SK-N-DZ (cell line): ENCODE measurements at places on chromosomes 5 and 9.

DNA sequence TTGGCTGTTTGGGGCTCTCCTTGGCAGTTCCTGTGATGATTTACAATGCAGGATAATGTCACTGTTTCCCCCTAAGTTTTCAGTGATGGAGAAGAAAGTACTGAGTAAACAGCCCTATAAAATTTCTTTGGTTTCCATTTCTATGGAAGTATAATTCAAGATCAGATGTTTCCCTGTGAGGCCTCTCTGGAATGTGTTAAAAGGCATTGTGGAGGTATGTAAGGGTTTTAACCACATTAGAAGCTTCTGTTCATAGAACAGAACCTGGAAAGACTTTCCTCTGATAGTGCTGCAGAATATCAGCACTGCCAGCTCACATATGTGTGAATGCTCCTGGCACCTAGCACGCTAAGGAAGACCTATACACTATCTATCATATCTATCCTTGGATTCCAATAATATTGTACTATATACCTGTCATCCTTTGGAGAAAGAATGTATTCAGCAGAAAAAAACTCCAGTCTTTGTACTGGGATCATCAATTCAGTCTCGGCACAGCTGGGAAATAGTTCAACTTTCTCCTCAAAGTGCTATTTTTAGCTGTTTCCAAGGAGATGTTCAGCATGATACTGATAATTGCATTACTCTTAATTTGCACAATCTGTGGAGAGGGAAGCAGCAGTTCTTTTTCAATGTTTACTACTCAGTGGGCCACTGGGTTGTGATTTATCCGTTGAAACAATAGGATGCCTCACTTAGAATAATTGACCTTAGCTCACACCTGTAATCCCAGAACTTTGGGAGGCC is 21.9 kb downstream of the TTC1 start:
- peak; percentile 21 for DNase-seq

DNA sequence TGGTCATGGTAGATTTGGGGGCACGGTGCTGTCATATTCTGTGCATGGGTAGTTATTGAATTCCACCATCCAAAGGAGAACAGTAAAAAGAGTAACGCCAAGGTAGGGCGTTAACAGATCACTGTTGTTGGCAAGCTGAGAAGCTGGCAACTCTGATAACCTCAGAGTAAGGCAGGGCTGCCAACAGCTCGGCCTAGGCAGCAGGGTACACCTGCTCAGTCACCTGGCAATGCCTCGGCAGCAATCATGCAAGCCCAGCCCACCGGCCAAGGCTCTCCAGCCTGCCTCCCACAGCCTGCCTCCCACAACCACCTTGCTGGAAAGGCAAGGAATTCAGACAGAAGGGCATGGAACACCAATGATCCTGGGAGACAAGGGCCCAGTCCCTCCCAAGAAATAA is 63.9 kb downstream of the KLHL3 start:
- no peak for DNase-seq

DNA sequence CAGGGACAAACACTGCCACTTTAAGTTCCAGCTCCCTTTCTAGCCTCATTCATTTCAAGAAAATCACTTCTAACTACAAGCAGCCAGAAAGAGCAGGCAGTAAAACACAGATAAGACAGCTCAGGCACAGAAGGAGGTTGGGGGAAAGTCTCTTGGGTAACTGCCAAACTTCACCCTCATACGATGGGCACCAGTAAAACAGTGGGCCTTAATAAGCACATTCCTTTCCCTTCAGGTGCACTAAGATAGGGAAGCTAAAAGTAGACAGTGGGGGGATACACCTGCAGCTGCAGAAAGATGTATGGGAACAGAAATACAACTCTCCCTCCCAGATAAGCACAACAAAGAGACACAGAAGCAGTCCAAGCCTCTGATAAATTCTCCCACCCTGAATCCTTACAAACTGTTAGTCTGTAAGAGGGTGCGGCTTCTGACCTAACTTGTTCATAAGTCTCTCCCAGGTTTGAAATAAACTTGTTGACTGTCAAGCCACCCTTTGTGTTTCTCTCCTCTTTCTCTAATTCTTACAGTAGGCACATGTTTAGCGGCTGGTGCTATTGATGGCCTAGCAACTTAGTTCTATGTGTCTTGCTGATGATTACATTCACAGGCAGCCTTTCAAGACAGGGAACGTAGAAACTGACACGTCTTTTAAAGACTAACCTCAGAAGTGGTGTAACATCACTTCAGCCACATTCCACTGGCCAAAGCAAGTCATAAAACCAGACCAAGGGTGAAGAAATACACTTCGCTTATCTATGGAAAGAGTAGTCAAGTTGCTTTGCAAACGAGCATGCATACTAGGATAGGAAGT is 6.8 kb upstream of the CKS2 start:
- no peak for DNase-seq

GRCh38 chr9:125262294-125262991 is 817 bp downstream of the GAPVD1 start:
- DNase-seq = no peak

DNA sequence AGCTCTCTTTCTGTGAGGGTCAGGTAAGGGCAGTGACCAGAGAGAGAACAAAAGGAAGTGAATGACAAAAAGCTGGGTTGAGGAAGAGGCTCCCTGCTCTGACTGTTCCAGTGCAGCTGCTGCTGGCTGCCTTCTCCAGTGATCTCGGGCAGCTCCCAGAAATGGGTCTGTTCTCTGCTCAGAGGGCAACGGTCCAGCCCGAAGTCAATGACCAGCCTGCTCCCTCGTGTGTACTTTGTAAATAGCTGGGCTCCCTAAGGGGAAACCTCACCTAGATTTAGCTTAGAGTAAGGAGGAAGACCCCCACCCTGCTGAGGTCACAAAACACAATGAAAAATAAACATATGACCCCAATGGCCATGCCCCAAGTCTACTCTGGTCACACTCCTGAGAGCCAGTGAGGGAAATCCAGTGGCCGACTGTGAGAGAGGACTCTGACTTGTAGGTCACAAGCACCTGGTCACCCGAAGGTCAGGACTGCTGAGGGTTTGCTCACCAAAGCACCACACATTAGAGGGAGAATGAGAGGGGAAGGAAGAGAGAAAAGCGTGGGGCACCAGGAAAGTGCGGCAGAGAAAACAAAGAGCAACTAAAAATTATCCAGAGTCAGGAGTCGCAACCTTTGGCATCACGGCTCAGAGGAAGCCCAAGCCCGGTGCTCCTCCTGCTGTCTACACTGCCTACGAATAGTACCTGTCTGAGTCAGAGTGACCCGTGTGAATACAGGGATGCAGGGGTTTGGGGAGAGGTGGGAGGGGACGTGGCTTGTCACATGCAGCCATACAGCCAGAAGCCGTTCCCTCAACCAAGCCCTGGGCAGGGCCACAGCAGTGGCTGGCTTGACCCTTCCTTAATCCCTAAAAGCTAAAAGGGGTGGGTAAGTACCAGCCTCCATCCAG is 19.8 kb downstream of the NIPAL4 start:
- DNase-seq = no peak

DNA sequence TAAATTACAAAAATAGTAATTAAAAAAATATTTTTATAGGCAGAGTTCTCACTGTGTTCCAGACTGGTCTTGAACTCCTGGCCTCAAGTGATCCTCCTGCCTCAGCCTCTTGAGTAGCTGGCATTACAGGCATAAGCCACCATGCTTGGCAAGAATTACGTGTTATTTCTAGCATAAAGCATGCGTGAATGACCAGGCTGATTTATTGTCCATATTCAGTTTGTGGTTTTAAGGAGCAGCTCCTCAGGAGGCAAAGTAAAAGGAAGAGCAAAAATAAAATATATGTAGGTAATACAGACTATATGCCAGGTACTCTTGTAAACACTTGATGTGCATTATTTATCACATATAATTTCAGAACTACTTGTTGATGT is 7.1 kb upstream of the CD180 start:
- no peak for DNase-seq
